ENCODE measurements at places on chromosomes 5 and 9.

- no peak for DNase-seq
Measured at GRCh38 chr9:131477816-131478419, 24.8 kb upstream of the POMT1 start.

- DNase-seq = no peak
Measured at GRCh38 chr5:63089147-63089546, 510.5 kb downstream of the LRRC70 start.

DNA sequence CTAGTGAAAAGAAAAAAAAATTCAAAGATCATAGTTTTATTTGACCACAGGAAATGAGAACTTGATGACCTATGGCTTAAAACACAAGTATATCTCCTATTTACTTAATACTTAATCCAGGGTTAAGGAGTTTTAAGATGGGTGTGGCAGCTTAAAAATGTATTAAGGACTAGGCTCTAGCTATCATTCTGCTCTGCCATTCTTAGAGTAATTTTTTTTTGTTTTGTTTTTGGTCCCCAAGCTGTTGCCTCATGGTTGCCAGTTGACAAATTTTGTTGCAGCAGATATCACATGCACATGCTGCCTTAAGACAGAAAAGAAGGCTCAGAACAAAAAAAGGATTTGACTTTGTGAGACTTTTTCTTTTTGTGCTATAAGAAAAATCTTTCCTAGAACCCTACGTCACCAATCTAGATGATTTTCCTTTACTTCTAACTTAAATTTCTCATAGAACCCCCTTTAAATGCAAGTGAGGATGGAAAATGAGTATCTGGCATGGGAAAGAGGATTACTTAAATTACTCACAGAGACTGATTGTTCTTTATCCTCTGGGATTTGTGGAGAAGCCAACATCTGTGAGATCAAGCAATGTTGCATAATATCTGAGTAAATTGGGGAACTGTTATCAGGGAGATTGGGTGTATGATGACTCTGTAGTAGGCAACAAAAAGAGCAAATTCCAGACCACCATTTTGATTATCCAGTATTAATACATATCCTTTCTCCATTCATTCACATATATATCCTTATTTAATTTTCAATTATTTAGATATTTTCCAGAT is 364.7 kb upstream of the CD180 start:
- DNase-seq = no peak

DNA sequence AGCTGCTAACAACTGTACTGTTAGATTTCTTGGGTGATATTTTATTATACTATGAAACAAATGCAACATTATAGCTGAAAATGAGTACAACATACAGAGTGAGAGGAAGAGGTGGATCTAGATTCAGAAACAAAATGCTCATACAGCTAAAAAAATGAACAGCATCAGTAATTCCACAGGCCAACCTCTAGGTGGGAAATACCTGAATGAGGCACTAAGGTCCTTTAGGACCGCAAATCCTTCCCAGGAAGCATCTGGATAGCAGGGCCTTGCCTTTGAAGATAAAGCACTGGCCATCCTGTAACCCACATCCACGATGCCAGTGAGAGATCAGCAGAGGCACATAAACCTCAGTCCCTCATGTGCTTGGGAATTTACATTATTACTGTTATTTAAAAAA is 310.8 kb downstream of the YTHDC2 start:
- DNase-seq = no peak

DNA sequence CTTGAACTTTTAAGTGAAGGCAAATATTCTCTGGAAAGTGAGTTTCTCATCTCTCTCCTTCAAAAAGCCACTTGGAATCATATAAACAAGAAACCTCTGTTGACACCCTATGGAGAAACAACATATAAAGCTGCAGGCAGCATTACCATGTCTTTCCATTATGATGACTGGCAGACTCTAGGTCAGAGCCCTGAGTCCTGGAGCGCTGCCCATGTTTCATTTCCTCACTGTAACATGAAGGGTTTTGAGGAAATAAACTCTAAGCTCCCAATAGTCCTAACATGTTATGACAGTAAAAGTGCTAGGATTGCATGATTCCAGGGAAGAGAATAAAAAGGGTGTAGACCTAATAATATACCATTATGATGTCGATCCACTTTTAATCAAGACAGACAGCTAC is 220.6 kb downstream of the CTNND2 start:
- no peak for DNase-seq

- no peak for DNase-seq
Measured at GRCh38 chr9:79945016-79945415, 373.3 kb downstream of the TLE4 start.

- DNase-seq = no peak
Measured at GRCh38 chr5:24331531-24331930, 313.2 kb downstream of the CDH10 start.

DNA sequence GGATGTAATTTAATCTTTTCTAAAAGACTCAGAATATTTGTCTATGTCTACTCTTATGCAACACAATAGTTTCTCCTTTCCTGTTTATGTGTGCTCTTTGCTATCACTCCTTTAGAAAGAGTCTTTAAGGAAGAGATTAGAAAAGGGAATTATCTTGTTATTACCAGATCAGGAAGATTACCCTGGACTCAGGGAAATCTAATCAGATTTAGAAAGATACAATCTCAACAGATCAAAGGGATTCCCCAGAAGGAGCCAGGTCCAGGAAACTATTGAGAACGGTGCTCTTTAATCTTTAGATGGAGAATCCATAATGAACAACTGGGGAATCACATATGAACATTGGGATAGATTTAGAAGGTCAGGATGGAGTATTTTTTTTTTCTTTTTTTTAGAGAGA is 32.4 kb upstream of the ZFR start:
- DNase-seq = no peak

- DNase-seq = no peak
Measured at GRCh38 chr9:84166891-84167290, 173.7 kb downstream of the SLC28A3 start.

- no peak for DNase-seq
Measured at GRCh38 chr9:85944672-85945071, 3.7 kb downstream of the NAA35 start.

GRCh38 chr9:121399126-121399882 is 29.3 kb upstream of the STOM start:
- no peak for DNase-seq

- DNase-seq = no peak
Measured at GRCh38 chr9:26301659-26302058, 590.9 kb downstream of the CAAP1 start.

DNA sequence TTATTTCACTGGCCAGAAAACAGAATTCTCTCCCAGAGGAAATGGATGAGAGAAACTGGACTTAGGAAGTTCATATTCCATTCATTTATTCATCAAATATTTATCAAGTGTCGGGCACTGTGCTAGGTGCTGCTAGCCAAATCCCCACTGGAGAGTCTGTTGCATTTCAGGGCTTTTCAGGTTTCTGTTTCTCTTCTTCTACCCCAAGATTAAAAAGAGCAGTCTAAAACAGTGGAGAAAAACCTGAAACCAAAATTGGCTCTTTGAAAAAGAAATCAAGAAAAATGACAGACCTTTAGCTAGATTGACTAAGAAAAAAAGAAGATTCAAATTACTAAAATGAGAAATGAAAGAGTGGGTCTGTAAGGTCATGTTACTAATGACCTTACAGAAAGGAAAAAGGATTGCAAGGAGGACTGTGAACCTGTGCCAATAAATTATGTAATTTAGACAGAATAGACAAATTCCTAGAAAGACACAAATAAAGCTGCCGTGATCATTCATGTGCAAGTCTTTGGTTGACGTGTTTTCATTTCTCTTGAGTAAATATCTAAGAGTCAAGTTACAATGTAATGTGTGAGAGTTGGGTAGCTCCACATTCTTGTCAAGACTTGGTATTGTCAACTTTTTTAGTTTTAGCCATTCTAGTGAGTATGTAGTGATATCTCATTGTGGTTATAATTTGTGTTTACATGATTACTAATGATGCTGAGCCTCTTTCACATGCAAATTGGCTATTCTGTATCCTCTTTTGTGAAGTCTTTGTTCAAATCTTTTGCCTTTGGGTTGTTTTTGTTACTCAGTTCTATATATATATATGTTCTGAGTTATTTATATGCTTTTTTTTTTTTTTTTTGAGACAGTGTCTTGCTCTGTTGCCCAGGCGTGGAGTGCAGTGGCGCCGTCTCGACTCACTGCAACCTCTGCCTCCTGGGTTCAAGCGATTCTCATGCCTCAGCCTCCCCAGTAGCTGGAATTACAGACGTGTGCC is 23.7 kb downstream of the SNX30 start:
- no peak for DNase-seq

DNA sequence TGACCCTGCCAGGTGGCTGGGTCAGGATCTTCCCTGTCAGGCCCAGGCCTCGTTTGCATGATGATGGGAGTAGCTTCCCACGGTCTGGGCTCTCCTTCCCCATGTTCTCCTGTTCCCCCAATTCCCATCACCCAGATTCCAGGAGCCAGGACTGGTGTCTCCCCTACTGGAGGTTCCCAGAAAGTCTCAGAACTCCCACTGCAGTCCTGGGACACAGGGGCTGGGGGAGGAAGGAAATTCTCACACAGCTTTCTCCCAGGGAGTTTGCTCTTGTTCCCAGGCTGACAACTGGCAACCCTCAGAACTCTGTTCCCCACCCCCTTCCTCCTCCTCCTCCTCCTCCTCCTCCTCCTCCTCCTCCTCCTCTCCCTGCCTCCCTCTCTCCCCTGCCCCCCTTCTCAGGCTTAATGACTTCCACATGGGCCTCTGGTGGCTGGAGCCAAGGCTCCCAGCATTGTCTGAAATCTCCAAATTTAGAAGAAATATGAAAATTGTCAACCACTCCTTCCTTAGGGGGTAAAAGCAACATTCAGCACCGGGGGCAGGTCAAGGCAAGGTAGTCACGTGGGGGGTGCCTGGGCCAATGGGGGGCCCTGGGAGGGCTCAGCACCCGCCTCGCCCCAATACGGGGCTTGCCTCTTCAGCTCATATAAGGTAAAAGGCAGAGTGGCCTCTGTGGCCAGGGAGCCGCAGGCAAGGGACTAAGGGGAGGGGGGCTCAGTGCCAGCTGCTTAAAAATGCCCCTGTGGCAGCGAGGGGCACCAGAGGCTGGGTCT is 27.3 kb upstream of the IL17B start:
- no peak for DNase-seq

DNA sequence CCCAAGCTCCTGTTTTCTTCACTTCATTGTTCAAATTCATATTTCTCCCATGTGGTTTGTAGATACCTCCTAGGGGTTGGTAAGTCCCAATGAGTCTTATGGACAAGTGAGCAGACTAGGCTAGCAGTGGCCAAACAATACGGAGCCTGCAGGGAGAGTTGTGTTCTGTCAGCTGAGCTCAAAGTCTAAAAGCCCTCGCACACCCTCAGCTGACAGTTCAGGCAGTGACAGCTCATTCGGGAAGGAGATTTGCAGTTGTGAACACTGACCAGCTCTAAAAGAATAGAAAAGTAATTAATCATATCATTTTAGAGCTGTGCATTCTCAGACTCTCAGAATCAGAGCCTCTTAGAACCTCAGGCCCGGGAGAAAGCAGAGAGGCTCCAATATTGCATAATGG is 95.1 kb downstream of the SH3TC2 start:
- DNase-seq = no peak

DNA sequence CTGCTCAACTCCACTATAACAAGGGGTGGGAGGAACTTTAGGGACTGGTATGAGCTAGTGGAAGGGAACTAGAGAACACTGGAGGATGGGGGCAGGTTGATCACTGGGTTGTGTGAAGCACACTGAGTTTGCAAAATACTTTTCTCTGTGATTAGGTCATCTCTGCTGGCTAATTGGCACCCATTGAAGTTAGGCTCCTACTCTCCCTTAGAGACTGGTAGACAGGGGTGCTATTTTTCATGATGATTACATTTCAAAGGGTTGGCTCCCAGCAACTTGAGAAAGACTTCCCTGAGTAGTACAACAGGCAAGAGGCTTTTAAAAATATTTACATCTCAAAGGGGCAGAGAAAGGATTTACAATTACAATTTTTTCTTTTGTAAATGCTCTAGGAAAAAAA is 50.4 kb upstream of the MTAP start:
- no peak for DNase-seq
